ENCODE measurements at places on chromosomes 12 and 14.

DNA sequence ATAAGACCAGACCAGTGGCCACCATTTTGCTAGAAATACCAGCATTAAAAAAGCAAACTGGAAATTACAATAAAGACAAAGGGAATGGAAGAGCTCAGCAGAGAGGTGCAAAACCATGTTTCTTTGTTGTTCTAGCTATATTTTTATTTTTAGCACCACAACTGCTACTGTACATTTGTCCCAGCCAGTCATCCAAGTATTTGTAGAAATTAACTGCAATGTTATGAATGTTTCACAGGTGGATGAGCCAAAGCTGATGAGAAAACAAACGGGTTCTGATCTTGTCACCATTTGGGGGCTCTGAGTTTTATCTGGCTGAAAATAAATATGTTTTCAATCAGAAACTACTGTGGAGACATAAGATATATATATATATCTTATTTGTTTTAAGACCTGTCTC, 24.9 kb upstream of the GCH1 start:
- DNase-seq = no peak

DNA sequence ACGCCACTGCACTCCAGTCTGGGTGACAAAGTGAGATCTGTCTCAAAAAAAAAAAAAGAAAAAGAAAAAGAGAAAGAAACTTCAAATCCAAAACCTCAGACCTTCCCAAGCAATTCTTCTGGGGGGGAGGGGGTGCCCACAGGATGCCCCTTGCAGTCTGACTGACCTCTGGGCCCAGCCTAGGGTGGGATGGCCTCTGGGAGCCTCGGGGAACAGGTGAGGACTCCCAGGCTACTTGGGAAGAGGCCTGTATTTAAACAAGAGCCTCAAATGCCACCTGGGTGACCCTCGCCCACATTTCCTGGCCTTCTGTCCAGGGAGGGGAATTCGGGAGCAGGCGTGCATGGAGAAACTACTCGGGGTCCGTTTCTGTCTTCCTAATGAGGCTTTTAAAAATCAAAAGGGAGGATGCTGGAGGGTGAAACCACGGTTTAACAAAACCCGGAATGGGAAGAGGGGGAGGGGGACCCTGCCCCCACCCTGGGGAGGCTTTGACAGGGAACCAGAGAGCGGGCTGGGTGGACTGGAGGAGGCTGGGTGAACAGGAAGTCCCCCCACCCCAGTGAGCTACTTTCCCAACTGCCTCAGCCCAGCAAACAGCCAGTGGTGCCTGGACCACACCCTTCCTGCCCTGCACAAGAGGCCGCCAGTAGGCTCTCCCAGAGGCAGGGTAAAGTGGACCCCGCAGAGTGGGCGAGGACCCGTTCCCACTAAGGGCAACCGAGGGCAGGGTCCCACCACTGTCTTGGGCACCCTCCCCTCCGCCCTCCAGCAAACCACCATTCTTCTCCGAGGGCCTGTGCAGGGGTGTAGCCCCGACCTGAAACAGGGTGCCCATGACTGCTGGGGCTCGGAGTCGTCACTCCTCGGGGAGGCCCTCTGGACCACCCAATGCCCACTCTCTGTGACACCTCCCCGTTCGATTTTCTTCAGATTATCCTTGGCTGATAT, 1.5 kb upstream of the FBRSL1 start:
- DNase-seq = no peak

- no peak for DNase-seq
Measured at GRCh38 chr12:92439420-92439805, 263.4 kb upstream of the PLEKHG7 start.

DNA sequence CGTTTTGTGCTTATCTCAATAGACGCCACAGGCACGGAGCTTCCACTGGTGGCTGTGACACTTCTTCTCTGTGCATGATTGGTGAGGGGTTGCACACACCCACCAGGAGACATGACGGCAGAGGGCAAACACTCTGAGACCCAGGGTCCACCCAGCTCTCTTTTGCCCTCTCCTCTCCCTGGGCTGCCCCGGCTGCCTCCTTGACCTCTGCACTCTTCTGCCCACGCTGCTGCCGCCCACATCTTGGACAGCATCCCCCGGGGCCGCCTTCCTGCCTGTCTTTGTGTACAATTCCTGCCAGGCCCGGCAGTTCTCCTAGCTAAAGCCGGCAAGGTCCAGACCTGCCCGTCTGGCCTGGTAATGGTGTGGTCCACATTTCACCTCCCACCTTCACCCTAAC, 44.7 kb downstream of the DPF3 start:
- DNase-seq = no peak

DNA sequence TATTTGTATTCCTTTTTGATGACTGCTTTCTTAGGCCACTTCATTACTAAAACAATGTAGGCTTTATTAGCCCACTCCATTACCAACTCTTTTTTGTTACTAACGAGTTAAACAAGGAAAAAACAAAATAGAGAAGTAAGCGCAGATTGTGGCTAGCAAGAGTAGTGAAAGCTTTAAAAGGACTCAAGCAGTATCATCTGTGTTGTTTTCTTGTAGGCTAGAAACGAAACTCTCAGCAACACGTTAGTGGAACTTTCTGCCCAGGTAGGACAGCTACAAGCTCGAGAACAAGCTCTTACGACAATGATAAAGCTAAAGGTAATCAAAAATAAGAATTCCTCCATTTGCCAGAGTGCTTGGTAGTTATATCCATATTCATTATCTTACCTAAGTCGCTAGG, 11.1 kb downstream of the CCDC62 start:
- DNase-seq = no peak

- no peak for DNase-seq
Measured at GRCh38 chr12:3142386-3142785, 65.2 kb downstream of the TSPAN9 start.

DNA sequence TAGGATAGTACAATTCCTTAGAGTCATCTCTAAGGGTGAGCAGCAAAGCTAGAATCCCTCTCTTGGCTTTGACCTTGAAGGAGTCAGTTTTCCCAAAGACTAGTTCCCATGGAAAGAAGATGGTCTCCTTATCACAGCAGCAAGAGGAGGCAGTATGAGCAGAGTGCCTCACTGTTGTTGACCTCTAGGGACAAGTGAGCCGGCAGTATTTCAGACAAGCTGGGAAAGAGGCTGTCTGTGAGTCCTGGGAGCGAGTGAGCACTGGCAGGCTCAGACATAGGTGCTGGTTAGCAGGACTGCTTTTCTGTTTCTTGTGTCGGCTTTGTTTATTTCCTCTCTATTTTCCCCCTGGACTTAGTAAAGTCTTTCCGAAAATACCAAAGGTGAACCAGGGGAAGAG, 60.7 kb downstream of the NTF3 start:
- DNase-seq = no peak

DNA sequence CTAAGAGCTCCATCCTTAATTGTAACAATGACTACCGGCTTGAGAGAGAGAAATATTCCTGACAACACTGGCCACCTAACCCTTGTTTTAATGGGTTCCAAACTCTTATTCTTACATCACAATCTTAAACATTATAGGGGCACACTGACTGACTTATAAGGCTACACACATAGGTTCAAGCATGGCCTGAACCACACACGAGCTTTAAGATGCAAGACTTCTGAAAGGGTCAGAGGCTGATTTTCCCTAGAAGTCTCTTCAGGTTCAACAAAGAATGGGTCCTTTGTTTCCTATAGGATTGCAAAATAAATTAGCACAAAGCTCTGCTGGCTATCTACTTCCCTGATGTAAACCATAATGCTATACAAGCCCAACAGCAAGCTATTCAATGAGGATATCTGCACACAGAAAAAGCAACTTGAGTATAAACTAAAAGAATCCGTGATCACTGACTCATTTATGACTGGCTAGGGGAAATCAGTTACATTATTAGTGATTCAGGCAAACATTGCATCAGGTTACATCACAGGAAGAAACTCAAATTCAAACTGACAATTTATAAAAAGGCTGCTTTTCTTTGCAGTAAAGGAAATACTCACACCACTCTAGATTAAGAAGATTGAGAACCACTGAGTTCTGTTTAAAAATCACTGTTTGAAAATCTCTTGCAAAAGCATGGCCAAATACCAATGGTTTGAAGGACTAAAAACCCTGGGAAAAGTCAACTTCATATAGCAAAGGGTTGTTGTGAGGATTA, 8.5 kb downstream of the BTG1 start:
- DNase-seq = peak; percentile 27

GRCh38 chr12:74227846-74228545, 309.6 kb upstream of the ATXN7L3B start:
- DNase-seq = no peak

GRCh38 chr12:131101006-131101405, 147.3 kb downstream of the ADGRD1 start:
- DNase-seq = no peak
